NCI-H1417 treated with DMSO at 0.1 percent for 48 hours (cell line): ENCODE measurements at places on chromosomes 2 and 18.

- no peak for DNase-seq
These were observed 30.4 kb upstream of the GMCL1 start for GRCh38 chr2:69798909-69799526.

DNA sequence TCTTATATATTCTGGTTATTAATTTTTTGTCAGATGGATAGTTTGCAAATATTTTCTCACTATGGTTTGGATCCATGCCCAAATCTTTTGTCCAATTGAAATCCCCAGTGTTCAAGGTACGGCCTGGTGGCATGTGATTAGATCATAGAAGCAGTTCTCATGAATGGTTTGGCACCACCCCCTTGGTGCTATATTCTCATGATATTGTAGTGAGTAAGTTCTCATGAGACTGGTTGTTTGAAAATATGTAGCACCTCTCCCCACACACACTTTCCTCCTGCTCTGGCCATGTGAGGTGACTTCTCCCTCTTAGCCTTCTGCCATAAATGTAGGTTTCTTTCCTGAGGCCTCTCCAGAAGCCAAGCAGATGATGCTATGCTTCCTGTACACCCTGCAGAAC, 107.7 kb upstream of the KYNU start:
- DNase-seq = no peak

GRCh38 chr2:62208074-62208757, 12.3 kb downstream of the B3GNT2 start:
- no peak for DNase-seq

- DNase-seq = no peak
These were observed 750.6 kb upstream of the SALL3 start for GRCh38 chr18:78228974-78229373.

DNA sequence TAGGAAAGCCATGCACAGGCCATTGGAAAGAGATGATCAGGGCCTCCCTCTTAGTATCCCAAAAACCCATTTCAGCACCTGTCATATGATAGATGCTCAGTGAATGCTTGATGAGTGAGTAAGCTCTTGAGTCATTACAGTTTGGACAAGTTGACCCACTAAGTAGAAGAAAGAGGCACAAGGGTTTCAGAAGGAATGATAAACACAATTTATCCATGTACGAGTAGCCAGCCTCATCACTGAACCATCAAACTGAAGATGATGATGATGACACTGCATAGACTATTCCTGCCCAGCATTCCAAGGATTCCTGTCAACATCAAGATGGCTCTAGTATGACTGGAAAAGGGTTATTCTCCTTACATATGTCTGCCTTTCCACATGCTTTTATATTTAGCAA, 596.0 kb downstream of the BCL11A start:
- DNase-seq = no peak

GRCh38 chr2:2708575-2709430, 377.7 kb upstream of the MYT1L start:
- DNase-seq = no peak

DNA sequence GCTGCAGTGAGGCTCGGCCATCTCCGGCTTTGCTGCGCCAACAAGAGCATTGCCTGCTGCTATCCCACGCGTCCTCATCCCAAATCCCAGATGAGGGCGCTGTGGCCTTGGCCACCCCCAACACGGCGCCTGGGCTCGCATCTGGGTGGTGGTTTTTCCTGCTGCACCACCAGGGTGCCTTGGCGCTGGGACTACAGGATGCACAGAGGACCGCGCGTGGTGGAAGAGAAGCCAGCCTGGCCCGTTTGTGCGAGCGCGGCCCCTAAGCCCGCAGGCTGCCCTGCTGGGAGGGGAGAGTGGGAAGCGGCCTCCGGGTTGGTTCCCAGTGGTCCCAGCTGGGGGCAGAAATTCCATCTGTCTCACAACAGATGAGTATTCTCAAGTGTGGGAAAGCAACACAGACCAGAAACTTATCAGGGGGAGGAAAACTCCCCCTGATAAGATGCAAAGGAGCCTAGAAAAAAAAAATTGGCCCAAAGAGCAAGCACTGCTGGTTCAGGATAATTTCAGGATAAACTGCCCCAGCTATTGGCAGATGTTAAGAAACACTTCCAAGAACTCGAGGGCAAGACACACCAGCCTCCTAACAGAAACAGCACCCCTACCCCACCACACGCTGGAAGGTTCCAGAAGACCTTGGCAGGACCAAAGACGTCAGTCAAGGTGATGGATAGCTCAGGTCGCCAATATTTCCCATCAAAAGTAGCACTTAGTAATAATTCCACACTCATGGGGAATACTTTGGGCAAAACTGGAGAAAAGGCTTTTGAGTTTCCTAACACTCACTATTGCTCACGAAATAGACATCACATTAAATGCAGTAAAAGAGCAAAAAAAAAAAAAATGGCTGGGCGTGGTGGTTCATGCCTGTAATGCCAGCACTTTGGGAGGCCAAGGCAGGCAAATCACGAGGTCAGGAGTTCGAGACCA, 152.1 kb downstream of the PXDN start:
- no peak for DNase-seq

GRCh38 chr2:3323360-3324035, 54.1 kb downstream of the EIPR1 start:
- DNase-seq = no peak

GRCh38 chr18:56563568-56563967, 74.8 kb downstream of the TXNL1 start:
- DNase-seq = no peak

DNA sequence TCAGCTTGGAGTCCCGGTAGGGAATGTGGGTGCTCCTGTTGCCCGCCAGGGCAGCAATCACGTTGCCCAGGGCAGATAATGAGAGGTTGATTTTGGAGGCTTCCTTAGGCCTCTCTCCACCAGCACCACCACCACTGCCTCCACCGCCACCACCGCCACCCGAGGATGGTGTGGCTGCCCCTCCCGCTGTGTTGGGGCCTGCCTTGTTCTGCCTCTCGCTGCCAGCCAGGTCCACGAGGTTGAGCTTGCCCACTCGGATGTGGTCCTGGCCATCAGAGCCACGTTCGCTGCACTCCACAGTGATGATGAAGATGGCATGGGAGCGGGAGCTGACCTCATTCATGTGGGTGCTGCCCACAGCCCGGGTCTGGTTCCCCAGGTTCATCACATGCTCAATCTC, 1.3 kb downstream of the KIF3C start:
- no peak for DNase-seq

DNA sequence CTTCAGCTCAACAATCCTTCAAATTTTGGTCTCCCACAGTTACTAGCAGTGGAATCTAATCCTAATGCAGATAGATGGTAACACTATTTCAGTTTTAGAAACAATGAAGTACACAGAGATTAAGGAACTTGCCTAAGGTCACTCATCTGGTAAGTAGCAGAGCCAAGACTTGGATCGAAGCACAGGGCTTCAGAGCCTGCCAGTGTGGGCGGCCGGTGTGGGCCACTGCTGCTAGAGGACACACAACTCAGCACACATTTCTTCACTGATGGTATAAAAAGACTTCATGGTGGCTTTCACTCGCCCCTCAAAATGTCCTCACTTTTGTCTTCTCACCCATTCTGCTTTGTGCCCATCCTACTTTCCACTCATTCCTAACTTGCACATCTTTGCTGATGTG, 11.1 kb downstream of the C2orf74 start:
- no peak for DNase-seq

- DNase-seq = no peak
These were observed 116.1 kb downstream of the SPTBN1 start for GRCh38 chr2:54572262-54572635.
